ENCODE measurements at places on chromosomes 6 and 20.
A peak's percentile ranks its signal among the peaks of the same experiment; 100 is the strongest.

DNA sequence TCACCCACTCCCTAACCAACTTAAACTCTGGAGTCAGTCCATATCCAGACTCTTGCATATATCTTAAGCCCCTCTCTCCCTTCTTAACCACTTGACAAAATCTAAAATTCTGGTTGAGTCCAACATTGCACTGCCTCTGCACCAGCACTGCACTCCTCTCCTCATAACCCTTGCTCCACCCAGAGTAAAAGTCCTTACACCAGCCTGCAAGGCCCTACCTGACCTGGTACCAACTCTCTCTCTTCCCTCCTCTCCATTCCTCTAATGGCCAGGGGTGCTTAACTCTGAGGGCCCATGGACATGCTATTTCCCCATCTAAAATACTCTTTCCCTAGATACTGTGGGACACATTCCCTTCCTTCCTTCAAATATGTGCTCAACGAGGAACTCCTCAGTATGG lies 21.0 kb downstream of the STX7 start:
- no peak for DNase-seq
- no peak overlapping the region for H3K4me3 ChIP-seq
- H3K27ac ChIP-seq, result no peak overlapping the region

DNA sequence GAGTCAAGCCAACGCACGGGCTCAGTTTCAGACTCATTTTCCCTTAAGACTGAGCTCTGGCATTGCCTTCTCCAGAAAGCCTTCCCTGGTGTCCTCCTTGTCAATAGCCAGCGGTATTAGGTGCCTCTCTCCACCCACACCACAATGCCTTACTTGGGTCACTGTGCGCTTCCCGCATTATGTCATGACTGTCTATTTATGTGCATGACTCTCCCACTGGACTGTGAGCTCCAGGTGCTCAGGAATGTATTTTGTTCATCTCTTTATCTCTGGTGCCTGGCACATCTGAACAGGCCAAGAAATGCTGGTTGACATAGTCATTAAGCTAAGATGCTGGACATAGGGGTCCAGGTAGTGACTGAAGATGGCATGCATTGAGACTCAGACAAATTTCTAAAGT lies 42.7 kb downstream of the DAAM2 start:
- H3K36me3 ChIP-seq, result no peaks in the 10 kb centered on the region
- DNase-seq, result no peak
- H3K4me1 ChIP-seq, result no peaks in the 10 kb centered on the region
- H3K27me3 ChIP-seq, result no peaks in the 10 kb centered on the region
- no peak overlapping the region for H3K4me3 ChIP-seq
- no peak overlapping the region for H3K27ac ChIP-seq

DNA sequence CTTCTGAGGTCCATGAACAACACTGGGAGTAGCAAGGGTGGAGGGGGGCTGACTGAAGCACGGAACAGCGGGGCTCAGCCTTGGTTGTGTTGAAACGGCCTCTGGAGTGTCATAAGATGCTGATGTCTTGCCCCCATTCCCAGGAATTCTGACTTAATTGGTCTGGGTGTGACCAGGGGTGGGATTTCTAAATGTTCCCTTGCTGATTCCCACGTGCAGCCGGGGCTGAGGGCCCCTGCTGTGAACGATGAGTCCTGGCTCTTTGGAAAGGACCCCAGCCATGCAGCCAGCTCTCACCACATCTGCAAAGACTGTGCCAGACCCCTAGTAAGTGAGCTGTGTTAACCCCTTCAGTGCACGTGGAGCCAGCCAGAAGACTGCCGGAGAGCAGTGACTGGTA lies 28.6 kb upstream of the FAM50B start:
- H3K4me3 ChIP-seq, result no peak overlapping the region
- no peaks in the 10 kb centered on the region for H3K4me1 ChIP-seq
- H3K27ac ChIP-seq, result no peak overlapping the region

DNA sequence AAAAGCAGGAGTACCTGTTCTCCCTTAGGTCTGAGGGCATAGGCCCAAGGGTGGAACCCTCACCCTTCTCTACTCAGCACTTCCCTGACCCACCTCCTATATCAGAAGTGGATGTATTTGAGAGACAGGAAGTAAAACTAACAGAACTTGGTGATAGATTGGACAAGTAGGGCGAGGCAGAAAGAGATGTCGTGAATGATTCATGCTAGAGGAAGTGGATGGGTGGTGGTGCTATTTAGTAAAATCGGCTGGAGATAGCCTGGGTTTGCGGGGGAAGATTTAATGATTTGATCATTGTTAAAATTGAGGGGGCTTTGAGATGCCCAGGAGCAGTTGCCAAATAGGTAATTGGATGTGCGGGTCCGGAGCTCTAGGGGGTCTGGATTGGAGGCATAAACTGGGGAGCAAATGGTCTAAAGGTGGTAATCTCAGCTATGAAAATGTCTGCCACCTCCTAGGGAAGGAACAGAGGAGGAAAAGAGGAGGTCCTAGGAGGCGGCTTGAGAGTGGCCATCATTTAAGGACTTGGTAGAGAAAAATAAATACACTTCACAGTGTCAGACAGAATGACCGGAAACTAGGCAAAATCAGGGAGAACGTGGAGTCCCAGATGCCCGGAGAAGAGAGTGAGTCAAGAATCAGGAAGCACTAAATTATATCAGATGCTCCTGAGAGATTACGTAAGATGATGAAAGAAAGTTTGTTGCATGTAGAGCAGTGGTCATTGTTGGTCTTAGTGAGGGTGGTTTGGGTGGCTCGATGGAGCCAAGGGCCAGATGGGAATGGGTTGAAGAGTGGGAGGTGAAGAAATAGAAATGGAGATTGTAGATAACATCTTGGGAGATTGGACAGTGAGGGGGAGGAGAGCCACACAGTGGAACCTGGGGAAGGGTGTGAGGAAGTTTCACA lies 142.0 kb downstream of the CEP57L1 start:
- no peaks in the 10 kb centered on the region for H3K4me1 ChIP-seq
- H3K27me3 ChIP-seq, result no peaks in the 10 kb centered on the region
- no peak overlapping the region for H3K27ac ChIP-seq
- no peak for DNase-seq
- H3K4me3 ChIP-seq, result no peak overlapping the region

- H3K27ac ChIP-seq, result no peak overlapping the region
- no peaks in the 10 kb centered on the region for H3K27me3 ChIP-seq
- H3K4me3 ChIP-seq, result no peak overlapping the region
- no peaks in the 10 kb centered on the region for H3K4me1 ChIP-seq
- peak; percentile 60 for DNase-seq
Measured at GRCh38 chr6:15987569-15987968, 141.3 kb upstream of the MYLIP start.

- no peak overlapping the region for H3K27ac ChIP-seq
- no peak overlapping the region for H3K4me3 ChIP-seq
- H3K4me1 ChIP-seq, result no peaks in the 10 kb centered on the region
- DNase-seq, result no peak
- no peaks in the 10 kb centered on the region for H3K36me3 ChIP-seq
- H3K27me3 ChIP-seq, result no peaks in the 10 kb centered on the region
Measured at GRCh38 chr6:71011871-71012371, 55.1 kb upstream of the B3GAT2 start.

- no peak for DNase-seq
- no peaks in the 10 kb centered on the region for H3K4me1 ChIP-seq
- H3K4me3 ChIP-seq, result no peak overlapping the region
Measured at GRCh38 chr6:6793388-6794250, 205.1 kb downstream of the LY86 start.

DNA sequence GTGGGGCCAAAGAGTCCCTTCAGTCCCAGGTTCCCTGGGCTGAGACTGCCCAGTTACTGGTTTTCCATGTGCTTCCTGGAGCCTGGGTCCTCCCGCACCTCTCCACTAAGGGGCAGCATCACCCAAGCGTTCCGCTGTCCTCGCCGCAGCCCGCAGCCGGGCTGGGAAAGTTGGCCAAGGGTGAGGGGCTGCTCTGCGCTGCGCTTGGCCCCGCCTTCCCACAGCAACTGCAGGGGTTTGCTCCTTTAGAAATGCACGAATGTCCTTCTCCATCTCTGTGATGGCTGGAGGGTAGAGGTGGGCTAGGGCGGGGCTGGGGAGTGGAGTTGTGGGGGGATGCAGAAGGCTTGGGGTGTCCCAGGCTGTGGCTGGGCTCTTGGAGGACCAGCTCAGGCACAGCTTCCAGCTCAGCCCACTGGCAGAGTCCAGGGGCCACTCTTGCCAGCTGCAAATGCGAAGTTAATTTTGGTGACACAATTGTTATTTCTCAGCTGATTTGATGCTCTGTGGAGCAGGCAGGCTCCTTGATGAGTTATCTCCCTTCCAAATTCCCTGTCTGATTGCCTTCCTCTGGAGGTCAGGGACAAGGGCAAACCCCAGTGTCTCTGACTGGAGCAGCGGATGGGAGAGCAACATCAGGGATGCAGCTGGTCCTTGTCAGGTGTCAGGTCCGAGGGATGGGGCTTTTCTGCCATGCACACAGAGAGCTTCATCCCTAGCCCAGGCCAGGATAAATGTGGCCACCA lies 63.2 kb downstream of the NOL4L start:
- H3K27ac ChIP-seq, result no peak overlapping the region
- H3K4me3 ChIP-seq, result no peak overlapping the region
- no peaks in the 10 kb centered on the region for H3K36me3 ChIP-seq
- peaks cover 3% of the 10 kb centered on the region for H3K4me1 ChIP-seq

DNA sequence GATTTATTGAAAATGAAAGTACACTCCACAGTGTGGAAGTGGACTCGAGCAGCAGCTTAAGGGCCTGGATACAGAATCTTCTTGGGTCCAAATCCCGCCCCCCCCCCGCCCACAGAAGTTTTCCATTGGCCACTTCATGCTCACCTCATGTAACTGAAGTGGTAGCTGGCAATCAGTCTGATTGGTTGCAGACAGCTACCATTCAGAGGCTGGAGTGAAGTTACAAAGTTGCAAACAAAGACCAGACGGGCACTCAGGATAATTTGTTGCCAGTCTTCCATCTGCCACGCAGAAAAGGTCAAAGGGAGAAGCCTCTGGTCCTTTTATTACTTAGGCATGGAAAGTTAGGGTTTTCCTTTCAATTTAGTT lies 25.8 kb upstream of the FABP7 start:
- H3K36me3 ChIP-seq, result no peaks in the 10 kb centered on the region
- H3K27ac ChIP-seq, result no peak overlapping the region
- H3K4me3 ChIP-seq, result no peak overlapping the region
- no peaks in the 10 kb centered on the region for H3K27me3 ChIP-seq
- no peak for DNase-seq

DNA sequence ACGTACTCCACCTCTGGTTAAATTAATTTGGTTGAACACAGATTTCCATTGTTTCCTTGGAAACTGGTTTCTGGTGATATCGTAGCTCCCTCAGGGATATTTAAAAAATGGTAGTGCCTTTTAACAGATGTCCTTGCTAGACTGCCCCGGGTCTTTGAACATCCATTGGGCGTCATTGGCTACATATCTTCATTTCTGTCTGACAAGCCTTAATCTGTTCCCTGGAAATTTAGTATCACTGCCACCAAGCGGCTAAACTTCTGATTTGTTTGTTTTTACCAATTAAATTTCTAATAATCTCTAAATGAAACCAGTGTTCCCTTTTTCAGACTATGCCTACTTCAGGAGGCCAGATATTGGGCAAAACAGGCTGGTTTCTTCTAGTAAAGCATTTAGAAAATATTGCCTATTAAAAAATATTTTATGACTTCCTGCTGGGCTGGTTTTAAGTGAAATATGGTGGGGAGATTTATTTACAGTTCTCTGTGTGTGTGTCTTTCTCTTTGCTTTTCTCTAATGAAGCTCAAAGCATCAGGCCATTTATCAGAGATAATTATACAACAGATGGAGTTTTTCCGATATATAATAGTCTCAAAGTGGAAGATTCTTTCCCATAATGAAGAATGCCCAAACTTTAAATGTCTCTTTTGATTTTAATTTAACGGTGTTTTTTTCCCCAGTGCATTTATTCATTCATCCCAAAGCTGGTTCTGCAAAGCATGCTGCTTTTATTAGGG lies 249.5 kb downstream of the ZFAND3 start:
- no peak overlapping the region for H3K4me3 ChIP-seq
- no peaks in the 10 kb centered on the region for H3K36me3 ChIP-seq
- H3K4me1 ChIP-seq, result no peaks in the 10 kb centered on the region
- no peaks in the 10 kb centered on the region for H3K27me3 ChIP-seq
- DNase-seq, result no peak

GRCh38 chr20:35511814-35512420 lies 17.5 kb downstream of the C20orf173 start:
- no peak overlapping the region for H3K4me3 ChIP-seq
- peaks cover 7% of the 10 kb centered on the region for H3K36me3 ChIP-seq
- no peak overlapping the region for H3K27ac ChIP-seq
- H3K4me1 ChIP-seq, result no peaks in the 10 kb centered on the region
- peak; percentile 46 for DNase-seq
- no peaks in the 10 kb centered on the region for H3K27me3 ChIP-seq

- no peak overlapping the region for H3K4me3 ChIP-seq
- H3K27ac ChIP-seq, result no peak overlapping the region
- no peaks in the 10 kb centered on the region for H3K4me1 ChIP-seq
- no peaks in the 10 kb centered on the region for H3K27me3 ChIP-seq
- peak; percentile 33 for DNase-seq
- no peaks in the 10 kb centered on the region for H3K36me3 ChIP-seq
Measured at GRCh38 chr20:59428441-59429205, 128.2 kb downstream of the EDN3 start.

DNA sequence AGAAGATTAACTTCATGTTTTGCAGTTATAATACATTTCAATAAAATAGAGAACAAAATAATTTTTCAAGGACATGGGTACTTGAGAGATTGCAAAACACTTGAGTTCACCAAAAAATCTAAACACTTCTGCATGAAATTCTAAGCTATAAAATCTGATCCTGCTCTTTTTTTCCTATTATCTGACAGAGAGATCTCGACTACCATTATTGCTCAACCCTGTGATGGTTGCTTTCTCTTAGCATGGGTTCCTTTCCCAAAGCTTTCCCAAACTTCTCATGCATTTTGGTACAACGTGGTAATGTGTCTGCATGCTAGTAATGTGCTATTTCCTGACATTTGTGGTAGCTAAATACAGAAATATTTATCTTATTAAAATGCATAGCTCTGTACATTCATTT lies 1243.1 kb upstream of the ADGRB3 start:
- H3K36me3 ChIP-seq, result no peaks in the 10 kb centered on the region
- no peak overlapping the region for H3K4me3 ChIP-seq
- no peak overlapping the region for H3K27ac ChIP-seq

DNA sequence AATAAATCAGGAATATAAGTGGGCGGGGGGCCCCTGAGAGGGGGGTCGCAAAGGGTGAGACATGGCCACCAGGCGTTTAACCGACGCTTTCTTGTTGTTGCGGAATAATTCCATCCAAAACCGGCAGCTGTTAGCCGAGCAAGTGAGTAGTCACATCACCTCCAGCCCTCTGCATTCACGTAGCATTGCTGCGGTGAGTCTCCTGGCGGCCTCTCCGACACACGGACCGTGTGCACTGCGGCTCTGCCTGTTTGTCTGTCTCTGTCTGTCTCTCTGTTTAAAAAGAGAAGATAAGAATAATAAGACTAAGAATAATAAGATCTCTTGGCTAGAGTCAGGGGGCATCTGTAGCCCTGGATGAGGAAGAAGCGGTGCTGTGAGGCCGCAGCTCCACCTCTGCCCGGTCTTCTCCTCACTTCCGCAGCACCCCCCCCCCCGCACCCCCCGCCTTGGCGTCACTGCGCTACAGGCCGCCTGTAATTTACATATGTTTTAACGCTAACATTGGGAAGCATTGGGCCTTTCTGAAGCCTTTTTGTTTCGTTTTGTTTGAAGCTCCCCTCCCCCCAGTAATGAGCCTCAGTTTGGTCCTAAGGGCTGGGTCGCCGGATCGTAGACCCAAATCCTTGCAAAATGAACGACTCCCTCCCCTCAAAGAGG lies 993 bp downstream of the STX16 start:
- no peaks in the 10 kb centered on the region for H3K27me3 ChIP-seq
- H3K27ac ChIP-seq, result peak overlapping the region; percentile 79
- H3K4me1 ChIP-seq, result no peaks in the 10 kb centered on the region
- peak; percentile 79 for DNase-seq
- peak overlapping the region; percentile 56 for H3K4me3 ChIP-seq
- no peaks in the 10 kb centered on the region for H3K36me3 ChIP-seq
